ENCODE measurements at places on chromosomes 4 and X. TPM values are rescaled to one million over a fixed set of nuclear protein-coding genes. Genes with fewer than 3 reads are reported as not detected.

DNA sequence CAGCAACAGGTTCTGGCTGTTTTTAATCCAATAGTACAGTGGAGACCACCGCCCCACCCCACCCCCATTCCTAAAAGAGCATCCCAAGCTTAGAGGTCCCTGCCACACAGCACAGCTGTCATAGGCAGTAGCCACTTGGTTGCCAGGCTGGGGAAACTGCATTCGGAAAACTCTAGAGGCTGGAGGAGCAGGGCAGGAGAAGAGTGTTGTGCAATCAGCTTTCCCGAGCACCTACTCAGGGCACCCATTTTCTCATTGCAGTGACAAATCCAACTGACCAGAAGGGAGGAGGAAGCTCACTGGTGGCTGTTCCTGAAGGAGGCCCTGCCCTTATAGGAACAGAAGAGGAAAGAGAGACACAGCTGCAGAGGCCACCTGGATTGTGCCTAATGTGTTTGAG, 1.1 kb downstream of the CXCL1 start:
- DNase-seq: no peak

- no peak for DNase-seq
Observed at GRCh38 chrX:12954981-12955380, 19.9 kb upstream of the TMSB4X start.

Gene RTL9
- 0.39 TPM for total RNA-seq

- DNase-seq: peak; percentile 68
Observed at GRCh38 chrX:91434351-91435168, at the start of gene PABPC5. Gene PABPC5 (plus strand): TSS chrX:91434839. CDS start chrX:91435578, 739 bp downstream.

DNA sequence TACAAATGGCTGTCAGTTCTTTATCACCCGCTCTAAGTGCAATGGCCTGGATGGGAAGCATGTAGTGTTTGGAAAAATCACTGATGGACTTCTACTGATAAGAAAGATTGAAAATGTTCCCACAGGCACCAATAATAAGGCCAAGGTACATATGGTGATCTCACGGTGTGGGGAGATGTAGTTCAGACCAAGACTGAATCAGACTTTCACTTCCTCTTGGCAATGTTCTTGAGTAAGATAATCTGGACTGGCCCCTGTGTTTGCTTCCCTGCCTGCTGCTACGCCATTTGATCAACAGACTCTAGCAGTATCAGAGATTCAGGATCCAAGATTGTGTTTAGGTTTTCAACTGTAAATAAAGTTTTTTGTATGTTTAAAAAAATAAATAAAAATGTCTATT, 682.2 kb upstream of the AMOT start:
- no peak for DNase-seq

- DNase-seq: no peak
Observed at GRCh38 chrX:120749141-120749846, 119.4 kb upstream of the C1GALT1C1 start.

- no peak for DNase-seq
Observed at GRCh38 chrX:45385757-45386156, 185.1 kb upstream of the DIPK2B start.

Gene XAGE1B
- not detected for total RNA-seq

- no peak for DNase-seq
Observed at GRCh38 chr4:189804894-189805293, 135.8 kb upstream of the FRG1 start.

GRCh38 chrX:15750611-15751154, 12.6 kb downstream of the CA5B start:
- DNase-seq: no peak

- no peak for DNase-seq
Observed at GRCh38 chr4:86834901-86835300, 14.3 kb downstream of the SLC10A6 start.

DNA sequence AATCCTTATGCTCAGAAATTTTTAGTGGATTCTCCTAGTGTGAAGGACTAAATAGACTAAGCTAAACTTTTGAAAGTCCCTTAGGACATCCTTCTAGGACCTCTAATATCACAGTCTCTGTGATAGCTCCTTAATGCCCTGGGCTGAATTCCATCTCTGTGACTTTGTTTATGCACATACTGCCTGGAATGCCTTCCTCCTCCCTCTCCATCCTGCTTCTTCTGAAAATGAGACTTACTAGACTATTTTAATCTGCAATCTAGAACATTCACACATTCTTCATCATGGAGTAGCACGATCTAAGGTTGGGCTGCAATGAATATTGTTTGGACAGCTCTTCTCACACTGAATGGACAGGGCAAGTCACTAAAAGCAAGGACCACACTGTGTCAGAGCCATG, 65.0 kb upstream of the MSX1 start:
- no peak for DNase-seq

- no peak for DNase-seq
Observed at GRCh38 chr4:22498866-22499265, 17.0 kb downstream of the ADGRA3 start.

GRCh38 chrX:85037114-85037513, 33.4 kb downstream of the APOOL start:
- no peak for DNase-seq

DNA sequence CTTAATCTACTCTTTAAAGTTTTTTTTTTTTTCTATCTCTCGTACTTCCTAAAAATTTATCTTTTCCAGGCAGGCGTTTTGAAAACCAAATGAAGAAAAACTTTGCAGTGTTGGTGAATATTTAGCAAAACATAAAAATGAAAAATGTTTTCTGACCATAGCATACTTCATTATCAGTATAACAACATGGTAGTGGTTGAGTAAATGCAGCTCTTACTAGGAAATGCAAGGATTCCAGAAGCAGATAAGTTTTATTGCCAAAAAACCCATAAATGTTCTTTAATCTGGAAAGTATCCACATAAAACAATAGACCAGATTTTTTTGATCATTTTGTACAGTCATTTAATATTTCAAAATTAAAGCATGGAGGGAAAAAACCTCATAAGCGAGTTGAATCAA, 136.9 kb upstream of the GUCY1A1 start:
- no peak for DNase-seq

Gene UGT2B7
- total RNA-seq: not detected

Gene PDCL2
- not detected for total RNA-seq

DNA sequence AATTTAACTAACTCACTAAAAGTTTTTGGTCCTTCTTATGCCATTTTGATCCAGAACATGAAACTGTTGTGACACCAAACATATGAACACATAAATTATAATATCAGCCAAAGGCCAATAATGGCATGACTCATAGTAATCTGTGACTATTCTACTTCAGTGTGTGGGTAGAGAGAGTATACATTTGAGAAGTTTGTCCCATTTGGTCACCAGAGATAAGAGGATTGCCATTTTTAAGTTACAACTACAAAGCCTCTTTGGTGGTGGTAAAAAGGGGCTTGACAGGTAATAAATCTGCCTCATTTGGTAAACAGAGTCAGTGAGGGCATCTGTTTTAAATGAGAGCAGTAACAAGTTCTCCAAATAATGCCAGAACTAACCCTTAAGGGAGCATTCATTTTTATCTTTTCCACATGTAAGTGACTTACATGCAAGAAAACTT, 117.9 kb downstream of the TBC1D19 start:
- DNase-seq: peak; percentile 12

GRCh38 chr4:112677519-112678091, 40.7 kb downstream of the LARP7 start:
- no peak for DNase-seq

GRCh38 chr4:7625071-7625470, 190.3 kb upstream of the PSAPL1 start:
- DNase-seq: no peak

GRCh38 chr4:180665481-180665880, 1577.7 kb upstream of the TENM3 start:
- DNase-seq: no peak

DNA sequence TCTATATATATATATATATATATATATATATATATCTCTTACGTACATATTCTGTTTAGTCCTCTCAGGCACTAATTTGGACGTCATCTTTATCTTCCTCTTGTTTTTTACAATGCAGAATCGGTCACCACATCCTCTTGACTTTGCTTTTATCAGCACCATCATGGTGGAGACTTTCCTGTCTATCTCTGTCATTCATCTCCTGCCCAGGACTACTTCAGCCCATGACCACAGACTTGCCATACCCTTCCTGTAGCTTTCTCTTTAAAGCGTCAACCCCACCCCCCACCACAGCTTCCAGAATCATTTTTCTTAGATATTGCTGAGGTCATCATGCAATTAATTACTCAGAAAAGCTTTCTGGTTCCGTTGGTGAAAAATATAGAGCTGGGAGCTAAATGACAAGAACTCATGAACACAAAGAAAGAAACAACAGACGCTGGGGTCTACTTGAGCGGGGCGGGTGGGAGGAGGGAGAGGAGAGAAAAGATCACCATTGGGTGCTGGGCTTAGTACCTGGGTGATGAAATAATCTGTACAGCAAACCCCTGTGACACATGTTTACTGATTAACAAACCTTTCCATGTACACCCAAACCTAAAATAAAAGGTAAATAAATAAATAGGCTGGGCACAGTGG, 30.5 kb upstream of the PRKX start:
- no peak for DNase-seq

DNA sequence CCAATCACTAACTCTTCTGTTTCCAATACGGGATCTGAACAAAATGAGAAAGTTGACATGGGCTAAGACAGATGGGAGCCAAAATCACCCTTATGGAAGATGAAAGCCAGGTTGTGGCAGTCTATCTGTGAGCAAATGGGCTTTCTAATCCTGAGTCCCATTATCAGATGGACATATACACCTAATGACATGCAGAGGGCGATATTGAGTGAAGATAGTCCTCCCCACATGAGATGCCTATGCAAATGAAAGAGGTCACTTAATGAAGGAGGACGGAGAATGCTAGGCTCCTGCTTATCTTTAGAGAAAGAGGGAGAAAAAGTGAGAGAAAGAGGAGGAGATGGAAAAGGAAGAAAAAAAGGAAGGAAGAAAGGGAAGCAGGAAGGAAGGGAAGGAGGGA, 547.5 kb downstream of the NLGN4X start:
- no peak for DNase-seq

Gene SLITRK2
- total RNA-seq: 2.5 TPM

DNA sequence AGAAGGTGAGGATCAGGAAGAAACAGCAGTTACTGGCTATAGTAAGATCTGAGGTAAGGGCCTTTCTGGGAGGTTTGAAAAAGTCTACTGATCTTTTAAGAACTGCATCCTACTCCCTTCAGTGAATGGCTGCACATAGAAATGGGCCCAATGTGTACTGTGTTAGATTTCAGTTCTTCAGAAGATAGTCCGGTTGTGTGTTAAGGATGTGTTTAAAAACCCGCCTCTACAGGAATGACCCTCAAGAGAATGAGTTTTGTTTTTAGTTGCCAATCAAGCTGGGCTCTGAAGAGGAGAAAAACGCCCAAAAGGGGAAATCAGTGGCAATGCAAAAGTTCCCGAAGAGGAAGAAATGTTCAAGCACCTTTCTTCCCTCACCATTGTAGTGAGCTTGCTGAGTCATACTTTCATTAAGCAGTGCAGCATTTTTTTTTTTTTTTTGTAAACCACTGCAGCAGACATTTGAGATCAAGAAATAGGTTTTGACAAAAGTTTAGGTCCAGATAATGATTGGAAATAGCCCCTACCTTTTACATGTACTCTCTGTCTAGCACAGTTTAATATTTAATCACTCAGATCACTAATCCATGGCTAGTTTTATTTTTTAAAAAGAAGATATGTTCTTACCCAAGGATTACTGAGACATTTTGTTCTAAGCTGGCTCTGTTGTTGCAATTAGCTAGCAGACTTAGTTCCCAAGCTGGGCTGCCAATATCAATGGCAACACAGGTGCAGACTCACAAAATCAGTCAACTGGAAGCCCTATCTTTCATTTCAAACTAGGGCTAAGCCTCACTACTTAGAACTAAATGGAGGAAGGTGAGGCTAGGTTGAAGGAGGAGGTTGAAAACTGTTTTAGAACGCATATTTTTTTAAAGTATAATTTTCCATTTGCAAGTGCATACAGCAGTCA, 7.0 kb upstream of the TRPC5OS start:
- DNase-seq: no peak

GRCh38 chr4:73608689-73609594, 11.3 kb downstream of the RASSF6 start:
- no peak for DNase-seq

GRCh38 chrX:46792810-46793188, 33.9 kb upstream of the SLC9A7 start:
- DNase-seq: no peak

DNA sequence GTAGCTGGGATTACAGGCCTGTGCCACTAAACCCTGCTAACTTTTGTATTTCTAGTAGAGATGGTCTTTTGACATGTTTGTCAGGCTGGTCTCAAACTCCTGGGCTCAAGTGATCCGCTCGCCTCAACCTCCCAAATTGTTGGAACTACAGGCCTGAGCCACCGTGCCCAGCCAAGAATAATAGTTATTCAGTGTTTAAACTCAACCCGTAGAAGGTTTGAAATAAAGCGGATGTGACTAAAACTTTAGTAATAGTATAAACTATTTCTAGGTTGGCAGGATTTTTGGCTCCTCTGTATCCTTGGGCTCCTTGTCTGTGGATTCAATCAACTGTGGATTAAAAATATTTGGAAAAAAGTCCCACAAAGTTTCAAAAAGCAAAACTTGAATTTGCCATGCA, 37.8 kb downstream of the PCDH10 start:
- no peak for DNase-seq

DNA sequence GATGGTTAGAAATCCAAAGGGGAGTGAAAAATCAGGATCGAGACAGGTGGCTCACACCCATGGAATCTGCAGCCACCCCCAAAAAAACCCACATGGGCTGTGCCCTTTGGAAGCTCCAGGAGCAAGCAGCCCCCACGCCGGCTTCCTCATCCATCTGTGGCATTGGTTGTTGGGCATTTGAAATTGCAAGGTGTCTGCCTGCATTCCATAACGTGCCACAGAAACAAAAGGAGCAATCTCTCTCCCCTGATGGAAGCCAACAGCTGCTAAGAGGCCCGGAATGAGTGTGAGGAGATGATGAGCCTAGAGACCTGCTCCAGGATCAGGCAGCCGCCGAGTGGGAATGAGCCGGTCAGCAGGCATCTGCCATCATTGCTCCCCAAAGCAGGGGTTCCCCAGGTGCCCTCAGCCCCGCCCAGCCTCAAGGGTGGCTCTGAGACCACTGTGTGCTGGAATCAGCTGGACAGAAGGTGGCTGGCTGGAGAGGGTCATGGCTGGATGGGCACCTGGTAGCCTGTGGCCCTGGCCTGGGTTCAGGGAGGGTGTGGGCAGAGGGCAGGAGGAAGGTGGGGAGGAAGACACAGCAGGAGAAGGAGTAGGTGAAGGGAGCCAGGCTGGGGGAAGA, 113.2 kb downstream of the CRLF2 start:
- no peak for DNase-seq

GRCh38 chrX:129679901-129680300, 25.1 kb upstream of the APLN start:
- no peak for DNase-seq

Gene FAM149A
- 5.3 TPM for total RNA-seq

All from skin of body (tissue), 3 donors.